Osteocyte (in vitro differentiated cells): ENCODE measurements at places on chromosomes 7 and 10. TPM values are rescaled to one million over a fixed set of nuclear protein-coding genes. Genes with fewer than 3 reads are reported as not detected.

GRCh38 chr7:152504816-152505215 lies 69.0 kb upstream of the KMT2C start:
- DNase-seq: no peak

DNA sequence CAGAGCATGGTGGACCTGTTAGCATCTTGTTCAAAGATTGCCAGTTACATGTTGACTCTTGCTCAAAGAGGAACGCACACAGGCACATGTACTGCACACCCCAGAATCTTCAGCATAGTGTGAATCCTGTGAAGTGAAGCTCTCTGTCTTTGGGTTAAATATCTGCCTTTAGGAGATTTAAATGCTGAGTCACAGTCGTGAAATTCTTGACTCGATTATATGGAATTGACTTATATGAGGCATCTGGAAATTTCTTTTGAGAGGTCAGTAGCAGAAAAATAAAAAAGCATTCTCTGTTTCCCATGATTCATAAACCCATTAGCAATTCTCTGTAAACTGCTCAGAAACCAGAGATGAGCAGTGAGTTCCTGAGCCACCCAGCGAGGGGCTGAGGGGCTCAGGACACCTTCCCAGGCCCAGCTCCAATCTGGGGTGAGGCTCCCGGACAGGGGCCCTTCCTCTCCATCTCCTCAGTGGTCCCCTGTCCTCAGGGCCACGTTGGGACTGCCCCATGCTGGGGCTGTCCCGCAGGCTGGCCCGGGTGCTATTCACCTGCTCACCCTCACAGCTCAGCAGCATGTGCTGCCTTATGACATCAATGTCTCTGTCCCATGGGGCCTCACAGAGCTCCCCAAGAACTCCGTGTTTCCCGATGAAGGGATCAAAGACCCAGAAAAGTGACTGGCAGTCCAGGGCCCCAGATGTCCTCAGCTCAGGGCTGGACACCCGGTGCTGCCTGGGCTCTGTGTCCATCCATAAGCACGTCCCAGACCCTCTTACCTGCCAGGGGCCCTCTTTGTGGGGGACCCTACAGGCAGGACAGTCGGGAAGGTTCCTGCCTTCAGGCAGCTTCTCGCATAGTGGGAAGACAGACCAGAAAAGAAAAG lies 50.0 kb upstream of the INSIG1 start:
- DNase-seq: no peak

CHN2 gene
- total RNA-seq: 0.64 TPM in 1 of 2 replicates, not detected in the other

DNA sequence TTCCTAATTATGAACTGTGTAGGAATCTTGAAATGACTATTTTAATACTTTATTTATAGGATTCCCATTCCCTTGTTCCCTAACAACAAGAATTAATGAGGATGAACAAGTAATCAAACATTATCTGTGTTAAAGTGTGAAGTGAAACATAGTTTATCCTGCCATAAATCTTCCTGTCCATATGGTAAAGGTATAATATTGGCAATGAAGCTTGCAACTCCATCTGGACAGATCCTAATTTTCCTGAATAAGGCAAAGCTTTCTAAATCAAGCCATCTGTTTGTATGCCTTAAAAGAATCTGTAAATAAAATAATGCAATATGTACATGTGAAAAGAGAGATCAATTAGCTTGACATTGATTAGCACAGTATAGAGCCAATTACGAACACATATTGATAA lies 529.0 kb downstream of the ANKRD7 start:
- DNase-seq: no peak

DNA sequence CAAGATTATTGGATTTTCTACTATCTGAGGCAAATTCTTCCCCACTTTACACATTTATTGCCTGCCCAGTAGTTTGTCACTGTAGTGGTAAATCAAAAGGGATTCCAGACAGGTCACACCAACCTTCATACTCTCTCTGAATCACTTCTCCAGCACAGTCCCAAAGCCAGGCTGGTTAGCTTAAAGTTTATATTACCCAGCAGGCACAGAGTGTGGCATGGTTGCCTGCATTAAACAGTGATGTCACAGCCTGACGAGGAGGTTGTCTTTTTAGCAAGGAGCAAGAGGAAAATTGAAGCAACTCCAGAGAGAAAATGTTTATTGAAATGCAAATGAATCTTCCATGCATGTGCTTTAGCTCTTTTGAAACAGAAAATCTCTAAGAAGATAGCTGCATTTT lies 375.5 kb upstream of the CELF2 start:
- DNase-seq: no peak
